CD4-positive, alpha-beta T cell treated with Interleukin-21 for 1 hour (primary cell): ENCODE measurements at places on chromosomes 6 and 20.

- DNase-seq, result no peak
These were observed 64.2 kb downstream of the YTHDF1 start for GRCh38 chr20:63151554-63152321.

- no peak for DNase-seq
These were observed 13.9 kb upstream of the TNFRSF6B start for GRCh38 chr20:63682384-63683139.

DNA sequence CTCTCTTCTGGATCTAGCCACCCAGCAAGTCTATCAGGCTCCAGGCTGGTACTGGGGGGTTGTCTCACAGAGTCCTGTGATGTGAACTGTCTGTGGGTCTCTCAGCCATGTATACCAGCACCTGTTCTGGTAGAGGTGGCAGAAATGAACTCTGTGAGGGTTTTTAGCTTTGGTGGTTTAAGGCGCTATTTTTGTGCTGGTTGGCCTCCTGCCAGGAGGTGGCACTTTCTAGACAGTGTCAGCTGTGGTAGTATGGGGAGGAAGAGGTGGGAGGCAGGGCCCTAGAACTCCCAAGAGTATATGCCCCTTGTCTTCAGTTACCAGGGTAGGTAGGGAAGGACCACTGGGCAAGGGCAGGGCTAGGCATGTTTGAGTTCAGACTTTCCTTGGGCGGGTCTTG, 75.8 kb downstream of the SNAP91 start:
- no peak for DNase-seq

GRCh38 chr6:100404051-100404450, 60.7 kb downstream of the SIM1 start:
- DNase-seq, result no peak

DNA sequence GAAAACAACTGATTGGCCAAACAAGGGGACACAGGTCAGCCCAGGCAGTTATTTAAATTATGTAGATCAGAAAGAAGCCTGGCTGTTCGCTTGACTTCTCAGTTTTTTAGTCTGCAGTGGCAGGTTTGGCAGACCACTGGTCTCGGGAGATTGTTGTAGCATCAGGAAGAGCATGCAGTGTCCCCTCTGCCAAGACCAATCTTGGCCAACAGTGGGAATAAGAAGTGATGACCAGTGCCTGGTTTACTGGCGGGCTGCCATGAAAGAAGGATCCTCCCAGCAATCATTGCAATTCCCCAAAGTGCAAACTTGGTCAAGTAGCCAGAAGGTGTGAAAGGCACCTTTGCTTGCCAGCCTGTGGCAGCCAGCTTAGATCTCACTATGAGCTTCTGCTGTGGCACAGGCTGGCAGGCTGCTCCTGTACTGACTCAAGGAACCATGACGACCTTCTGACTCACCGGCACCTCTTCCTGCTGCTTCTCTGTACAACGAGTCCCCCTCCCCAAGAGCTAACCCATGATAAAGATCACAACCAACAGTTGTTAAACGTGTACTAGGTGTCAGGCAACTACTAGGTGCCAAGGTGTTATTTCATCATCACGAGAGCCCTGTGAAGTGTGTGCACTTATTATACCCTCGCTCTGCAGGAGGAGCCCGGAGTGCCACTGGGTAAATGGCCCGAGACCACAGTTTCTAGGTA, 76.8 kb upstream of the DUSP22 start:
- peak; percentile 49 for DNase-seq

DNA sequence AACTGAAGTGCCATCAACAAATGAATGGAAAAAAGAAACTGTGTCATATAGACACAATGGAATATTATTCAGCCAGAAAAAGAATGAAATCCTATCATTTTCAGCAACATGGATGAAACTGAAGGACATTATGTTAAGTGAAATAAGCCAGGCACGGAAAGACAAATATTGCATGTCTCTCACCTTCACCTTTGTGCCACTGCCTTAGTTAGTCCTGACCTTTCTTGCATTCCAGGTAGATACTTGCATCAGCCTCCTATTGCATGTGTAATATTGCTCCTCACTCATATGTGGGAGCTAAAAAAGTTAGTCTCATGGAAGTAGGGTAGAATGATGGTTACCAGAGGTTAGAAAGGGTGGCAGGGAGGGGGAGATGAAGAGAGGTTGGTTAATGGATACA, 14.9 kb downstream of the NOTCH4 start:
- DNase-seq, result no peak

- no peak for DNase-seq
These were observed 151.7 kb upstream of the HDDC2 start for GRCh38 chr6:125453516-125453915.
